Activated CD8-positive, alpha-beta T cell treated with anti-CD3 and anti-CD28 coated beads, Interleukin-2, amount 10 ng/mL, durations not matched to agents 7 days and 5 days (primary cell): ENCODE measurements at places on chromosomes 4 and X.

- DNase-seq, result no peak
Measured at GRCh38 chrX:118062817-118063615, 53.6 kb downstream of the KLHL13 start.

GRCh38 chr4:101983835-101984234, 193.3 kb downstream of the BANK1 start:
- no peak for DNase-seq

- DNase-seq, result peak; percentile 65
Measured at GRCh38 chr4:183722731-183723560, 63.9 kb downstream of the TRAPPC11 start.

DNA sequence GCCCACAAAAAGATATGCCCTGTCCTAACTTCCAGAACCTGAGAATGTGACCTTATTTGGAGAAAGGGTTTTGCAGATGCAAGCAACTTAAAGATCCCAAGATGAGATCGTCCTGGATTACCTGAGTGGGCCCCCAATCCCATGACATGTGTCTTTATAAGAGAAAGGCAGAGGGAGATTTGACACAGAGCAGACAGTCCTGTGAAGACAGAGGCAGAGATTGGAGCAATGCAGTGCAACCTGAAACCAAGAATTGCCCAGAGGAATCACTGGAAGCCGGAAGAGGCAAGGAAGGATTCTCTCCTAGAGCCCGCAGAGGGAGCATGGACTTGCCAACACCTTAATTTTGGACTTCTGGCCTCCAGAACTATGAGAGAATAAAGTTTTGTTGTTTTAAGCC, 171.5 kb downstream of the SMIM20 start:
- no peak for DNase-seq

GRCh38 chr4:54254915-54255246, 25.8 kb downstream of the PDGFRA start:
- DNase-seq, result no peak
